ENCODE measurements at places on chromosomes 7 and 10.

DNA sequence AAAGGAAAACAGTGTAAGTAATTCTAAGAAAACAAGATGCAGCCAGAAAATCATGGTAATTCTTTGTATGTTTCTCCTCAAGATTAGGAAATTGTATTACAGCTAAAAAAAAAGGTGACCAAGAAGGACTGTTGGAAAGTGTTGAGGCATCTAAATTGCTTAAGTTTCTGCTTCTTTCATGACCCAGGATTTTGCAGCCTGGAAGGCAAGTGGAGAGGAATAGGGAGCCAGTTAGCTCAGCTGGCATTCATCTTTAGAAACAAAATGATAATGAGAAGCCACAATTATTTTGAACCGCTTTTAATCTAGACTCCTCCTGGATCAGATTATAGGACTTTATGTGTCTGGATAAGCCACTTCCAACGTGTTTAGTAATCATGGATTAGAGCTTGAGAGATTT lies 56.8 kb upstream of the TMEM229A start:
- no peak for DNase-seq

DNA sequence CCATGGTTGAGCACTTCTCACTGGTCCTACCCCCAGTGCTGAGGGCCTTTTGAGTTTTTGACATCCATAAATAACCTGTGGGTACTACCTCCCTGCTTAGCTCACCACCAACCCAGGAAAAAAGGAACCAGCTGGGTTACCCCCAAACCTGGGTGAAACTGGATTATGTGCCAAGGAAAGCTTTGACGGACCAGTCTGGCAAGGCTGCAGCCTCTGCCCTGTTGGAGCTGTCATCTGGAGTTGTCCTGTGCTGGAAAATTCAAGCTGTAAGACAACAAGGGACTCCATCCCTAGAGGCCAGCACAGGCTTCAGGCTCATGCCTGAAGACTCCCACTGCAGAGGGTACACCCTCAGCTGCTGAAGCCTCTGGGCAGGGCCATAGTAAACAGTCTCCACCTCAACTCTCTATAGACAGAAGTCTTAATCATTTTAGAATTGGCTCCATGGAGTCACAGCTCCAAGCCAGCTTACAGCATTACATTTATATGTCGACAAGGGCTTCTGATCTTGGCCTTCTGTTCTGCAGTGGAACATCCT lies 115.5 kb upstream of the AFAP1L2 start:
- DNase-seq: no peak

DNA sequence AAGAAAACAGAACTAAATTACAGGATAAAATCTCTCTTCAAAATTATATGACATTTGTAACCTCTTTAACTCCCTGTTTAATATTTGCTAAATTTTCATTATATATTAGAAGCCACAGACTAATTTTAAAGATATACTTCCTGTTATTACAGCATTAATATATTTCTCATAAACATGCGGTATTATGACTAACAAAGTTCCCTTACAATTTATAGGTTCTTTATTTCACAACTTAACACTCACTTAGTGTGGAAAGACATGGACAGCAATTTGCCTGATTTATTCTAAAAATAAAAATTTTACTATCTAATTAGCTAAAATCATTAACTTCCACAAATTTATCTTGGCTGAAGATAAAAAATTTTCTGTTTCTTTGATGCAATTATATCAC lies 29.0 kb downstream of the CTNNA3 start:
- no peak for DNase-seq

- DNase-seq: no peak
These were observed 226.7 kb upstream of the MBL2 start for GRCh38 chr10:52999258-52999657.

- no peak for DNase-seq
These were observed 75.2 kb downstream of the CLEC2L start for GRCh38 chr7:139598642-139599041.

DNA sequence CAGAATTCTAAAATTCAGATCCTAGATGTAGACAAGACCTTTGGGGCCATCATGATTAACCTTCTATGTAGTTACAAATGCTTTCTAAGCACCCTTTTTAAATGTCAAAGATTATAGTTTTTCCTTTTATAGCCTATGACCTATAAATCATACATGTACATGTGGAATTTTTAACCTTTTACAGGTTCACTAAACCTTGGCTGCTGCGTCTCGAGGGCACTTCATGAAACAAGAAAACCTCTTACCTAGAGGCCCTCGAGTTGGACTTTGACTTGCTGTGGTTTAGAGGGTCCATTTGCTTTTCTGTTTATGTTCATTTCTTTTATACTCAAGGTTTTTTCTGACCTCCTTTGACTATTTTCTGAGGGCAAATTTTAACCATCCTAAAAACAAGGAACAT lies 302.2 kb downstream of the CSTF2T start:
- no peak for DNase-seq

DNA sequence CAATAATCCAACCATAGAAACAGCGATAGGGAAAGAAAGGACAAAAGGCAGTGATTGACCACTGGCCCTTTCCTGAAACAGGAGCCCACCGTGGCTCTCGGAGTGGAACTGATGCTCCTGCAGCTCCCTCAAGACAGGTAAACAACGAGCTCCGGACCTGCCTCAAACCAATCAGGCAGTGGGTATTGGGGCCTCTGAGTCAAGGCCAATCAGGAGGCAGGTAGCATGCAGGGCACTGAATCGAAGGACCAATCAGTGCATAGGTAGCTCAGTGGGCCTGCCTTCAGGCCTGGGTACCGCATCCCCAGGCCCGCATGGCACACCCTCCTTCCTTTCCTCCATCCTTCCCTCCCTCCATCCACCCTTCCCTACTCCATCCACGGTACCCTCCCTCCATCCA lies 425.1 kb upstream of the MGMT start:
- no peak for DNase-seq

DNA sequence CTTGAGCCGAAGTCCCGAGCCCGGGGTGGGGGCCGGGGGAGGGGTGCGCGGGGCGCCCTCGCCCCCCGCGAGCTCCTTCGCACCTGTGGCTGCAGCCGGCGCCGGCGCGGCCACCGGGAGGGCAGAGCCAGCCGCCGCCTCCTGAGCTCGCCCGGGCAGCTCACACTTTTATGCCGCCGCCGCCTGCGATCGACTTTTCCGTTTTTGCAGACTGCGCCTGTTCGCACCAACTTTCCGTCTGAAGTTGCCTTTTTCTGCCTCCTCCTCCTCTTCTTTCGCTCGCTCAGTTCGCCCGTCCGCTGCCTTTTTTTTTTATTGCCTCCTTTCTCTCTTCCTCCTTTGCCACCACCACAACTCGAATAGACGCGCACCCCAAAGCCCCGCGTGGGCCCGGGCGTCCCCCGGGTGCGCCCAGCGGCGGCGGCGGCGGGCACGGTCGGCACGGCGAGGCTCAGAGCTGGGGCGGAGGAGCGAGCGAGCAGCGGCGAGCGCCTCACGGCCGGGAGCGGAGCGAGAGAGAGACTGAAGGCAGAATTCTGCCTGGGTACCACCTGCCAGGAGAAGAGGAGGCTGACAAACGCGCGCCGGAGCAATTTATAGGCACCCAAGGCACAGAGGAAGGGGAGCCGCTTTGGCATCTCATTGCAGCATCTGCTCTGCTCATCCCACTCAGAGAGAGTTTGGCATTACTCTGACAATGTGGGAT lies at the start of gene C1QL3:
Gene C1QL3 (minus strand): TSS at position 569 of the 706 bp plus-strand sequence. CDS start 814 bp downstream, outside the sequence.
- DNase-seq: peak; percentile 64

DNA sequence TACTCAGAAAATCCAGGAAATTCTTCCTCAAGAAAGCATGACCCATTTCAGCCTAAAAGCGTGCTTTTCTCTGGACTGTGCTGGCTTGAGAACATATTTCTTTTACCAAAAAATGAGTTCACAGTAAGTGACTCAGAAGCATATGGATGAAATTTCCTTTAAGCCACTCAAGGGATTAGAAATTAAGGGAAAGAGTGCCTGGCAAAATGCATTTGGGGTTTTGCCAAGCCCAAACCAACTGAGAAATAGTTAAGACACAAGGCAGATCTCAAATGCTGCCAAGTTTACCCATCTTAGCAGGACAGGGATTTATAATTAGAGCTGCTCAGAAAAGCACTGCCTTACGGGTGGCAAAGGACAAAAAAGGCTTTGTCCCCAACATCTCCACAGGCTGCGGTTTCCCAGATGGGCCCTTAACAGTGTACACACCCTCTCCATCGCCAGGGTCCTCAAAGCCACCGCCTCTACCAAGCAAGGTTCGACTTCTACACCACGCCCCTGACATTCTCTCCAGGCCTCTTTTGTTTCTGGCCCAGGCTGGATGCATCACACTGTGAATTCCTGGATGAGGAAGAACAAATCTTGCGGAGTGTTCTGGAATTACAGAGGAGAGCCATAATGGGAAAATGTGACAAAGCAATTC lies 30.1 kb upstream of the CDHR3 start:
- no peak for DNase-seq

DNA sequence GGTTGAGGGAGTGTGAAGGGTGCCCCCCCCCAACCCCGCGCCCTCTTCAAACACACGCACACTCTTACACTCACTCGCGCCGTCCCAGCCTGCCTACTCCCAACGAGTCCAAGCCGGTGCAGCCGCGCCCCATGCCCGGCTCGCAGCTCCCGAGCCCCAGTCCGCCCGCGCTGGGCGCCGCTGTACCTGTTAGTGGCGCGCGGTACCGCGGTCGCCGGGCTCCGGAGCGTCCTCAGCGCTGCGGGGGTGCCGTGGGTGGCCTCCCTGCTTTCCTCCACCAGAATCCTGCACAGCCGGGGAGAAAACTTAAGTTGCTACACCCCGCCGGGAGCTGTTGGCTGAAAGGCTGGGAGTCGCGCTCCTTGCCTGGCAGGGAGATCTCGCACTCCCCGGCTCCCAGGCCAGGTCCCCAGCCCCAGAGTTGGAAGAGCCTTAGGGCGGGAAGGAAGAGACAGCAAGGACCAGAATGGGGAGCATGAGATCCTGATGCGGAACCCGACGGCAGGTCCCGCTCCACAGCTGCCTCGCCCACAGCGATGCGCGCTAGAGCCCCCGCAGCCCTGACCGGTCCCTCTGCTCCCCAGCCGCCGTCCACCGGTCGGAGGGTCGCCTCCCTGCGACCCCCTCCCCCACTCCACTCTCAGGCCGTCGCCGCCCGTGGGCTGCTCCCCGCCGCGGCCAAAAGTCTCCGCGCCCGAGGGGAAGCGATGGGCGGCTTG lies 863 bp downstream of the ST8SIA6 start:
- peak; percentile 76 for DNase-seq

DNA sequence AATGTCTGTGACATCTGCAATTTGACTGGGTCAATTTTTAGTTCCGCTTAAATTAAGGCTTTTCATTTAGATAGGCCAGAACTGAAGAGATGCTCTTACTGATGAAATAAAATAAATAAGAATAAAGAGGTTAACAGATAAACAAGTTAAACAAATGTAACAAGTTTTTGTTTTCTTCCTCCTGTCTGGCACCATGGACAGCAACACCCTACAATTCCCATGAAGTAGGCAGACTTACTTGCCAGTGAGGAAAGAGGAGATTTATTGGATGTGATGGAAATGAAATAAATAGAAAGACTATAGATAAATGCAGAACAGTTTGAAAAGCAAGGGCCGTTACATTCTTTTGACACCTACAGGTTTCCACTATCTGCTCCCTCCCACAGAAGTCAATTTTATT lies 118.5 kb downstream of the AMPH start:
- DNase-seq: no peak

- no peak for DNase-seq
These were observed 60.1 kb downstream of the ZNF783 start for GRCh38 chr7:149321978-149322541.

- DNase-seq: no peak
These were observed 106.6 kb upstream of the SHH start for GRCh38 chr7:155918720-155919390.

- no peak for DNase-seq
These were observed 77.6 kb upstream of the SFMBT2 start for GRCh38 chr10:7488418-7488829.

DNA sequence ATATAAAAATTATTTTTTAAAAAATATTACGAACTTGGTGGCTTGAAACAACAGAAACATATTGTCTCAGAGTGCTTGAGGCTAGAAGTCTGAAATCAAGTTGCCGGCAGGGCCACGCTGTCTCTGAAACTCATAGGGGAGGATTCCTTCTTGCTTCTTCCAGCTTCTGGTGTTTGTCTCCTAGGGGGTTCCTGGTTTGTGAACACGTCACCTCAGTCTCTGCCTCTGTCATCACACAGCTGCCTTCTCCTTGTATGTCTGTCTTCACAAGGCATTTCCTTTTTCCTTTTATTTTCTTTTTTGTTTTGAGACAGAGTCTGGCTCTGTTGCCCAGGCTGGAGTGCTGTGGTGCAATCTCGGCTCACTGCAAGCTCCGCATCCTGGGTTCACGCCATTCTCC lies 12.7 kb upstream of the SNX8 start:
- no peak for DNase-seq

DNA sequence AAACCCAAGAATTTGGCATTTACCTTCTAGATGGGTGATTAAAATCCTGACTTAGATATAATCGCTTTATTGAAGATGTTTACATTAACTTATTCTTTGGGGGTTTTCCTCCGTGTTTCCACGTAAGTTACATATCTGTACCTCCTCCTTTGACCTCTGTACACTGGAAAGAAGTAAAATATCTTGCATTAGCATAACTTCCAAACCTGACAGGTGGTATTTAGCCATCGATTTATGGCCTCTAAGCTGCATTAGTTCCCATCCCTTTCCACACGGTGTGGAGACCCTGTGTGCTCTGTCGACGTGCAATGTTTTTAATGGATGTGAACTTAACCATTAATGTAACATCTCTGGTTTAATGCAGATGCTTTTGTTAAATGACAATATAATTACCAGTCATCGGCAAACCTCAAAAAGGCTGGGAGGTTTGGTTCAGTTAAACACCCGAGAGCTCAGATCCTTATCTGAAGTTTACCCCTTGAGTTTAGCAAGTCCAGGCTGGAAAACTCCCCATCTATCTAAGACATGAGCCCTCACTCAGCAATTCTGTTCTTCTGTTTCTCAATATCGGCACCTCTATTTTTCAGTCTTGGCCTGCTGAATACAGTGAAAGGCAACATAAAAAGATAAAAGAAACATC lies 295.2 kb downstream of the GATA3 start:
- DNase-seq: no peak

- DNase-seq: no peak
These were observed 66.4 kb downstream of the MGAM2 start for GRCh38 chr7:142177869-142178268.

DNA sequence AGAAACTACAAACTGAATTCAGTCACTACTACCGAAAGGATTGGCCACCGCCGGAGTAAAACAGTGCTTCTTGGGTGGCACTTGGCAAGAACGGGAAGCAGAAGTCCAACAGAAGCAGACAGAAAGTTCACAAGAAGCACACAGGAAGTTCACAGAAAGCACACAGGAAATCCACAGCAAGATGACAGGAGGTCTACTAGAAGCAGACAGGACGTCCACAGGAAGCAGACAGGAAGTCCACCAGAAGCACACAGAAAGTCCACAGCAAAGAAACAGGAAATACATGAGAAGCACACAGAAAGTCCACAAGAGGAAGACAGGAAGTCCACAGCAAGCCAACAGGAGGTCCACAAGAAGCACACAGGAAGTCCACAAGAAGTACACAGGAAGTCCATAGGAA lies 399.2 kb upstream of the AUTS2 start:
- DNase-seq: no peak

- DNase-seq: no peak
These were observed 18.9 kb upstream of the FGFR2 start for GRCh38 chr10:121617176-121617575.

All from activated CD8-positive, alpha-beta memory T cell treated with anti-CD3 and anti-CD28 coated beads for 24 hours (primary cell).